ENCODE measurements at places on chromosomes 2 and 18.
A peak's percentile ranks its signal among the peaks of the same experiment; 100 is the strongest.

GRCh38 chr2:64574871-64575270, 50.7 kb downstream of the AFTPH start:
- no peak for DNase-seq

GRCh38 chr2:217742841-217743240, 260.0 kb downstream of the TNS1 start:
- no peak for DNase-seq

DNA sequence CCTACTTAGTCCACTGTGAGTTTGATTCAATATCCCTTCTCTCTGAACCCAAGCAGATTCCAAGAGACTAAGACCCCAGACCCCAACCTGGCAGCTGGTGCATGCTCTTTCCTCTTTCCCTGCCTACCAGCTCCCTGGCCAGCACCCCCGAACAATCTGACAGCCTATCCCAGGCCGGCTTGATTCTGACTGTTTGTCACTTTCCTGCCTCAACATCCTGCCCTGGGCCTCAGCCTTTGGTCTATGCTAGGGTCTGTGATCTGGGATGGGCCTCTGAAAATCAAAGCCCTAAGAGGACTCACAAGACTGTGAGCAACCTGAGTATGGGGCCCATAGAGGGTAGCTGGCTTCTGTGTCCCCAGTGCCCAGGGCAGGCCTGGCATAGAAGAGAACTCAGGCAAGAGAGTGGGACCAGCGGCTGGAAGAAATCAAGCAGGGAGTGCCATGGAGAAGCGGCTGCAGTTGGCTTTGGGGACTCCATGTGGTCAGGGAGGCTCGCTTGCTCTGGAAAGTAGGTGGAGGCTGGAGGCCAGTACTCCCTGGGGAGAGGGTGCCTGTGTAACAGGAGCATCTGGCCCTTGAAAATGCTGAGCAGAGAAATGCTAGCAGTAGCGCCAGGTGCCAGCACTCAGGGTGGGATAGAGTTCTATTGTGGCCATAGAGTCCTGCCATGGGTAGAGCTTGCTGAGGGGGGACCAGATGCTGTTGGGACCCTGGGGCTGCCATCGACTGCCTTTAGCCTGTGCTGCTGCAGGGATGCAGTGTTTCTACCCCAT, 343.9 kb downstream of the DYSF start:
- no peak for DNase-seq

DNA sequence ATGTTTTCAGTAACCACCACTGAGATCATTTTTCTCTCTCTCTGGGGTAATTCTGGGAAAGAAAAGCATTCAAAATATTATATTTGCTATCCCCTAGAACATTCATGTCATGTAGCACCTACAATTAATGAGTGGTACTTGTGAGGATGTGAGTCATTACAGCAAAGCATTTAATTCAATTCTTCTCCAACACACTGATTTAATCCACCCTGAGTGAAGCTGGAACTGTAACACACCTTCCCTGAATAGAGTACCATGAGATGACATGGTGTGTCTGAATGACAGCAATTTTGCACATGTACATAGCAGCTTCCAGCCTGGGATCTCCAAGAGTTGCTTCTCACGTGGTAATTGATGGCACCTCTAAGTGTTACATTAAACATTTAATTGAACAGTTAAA, 207.1 kb upstream of the SLC14A2 start:
- DNase-seq, result no peak

DNA sequence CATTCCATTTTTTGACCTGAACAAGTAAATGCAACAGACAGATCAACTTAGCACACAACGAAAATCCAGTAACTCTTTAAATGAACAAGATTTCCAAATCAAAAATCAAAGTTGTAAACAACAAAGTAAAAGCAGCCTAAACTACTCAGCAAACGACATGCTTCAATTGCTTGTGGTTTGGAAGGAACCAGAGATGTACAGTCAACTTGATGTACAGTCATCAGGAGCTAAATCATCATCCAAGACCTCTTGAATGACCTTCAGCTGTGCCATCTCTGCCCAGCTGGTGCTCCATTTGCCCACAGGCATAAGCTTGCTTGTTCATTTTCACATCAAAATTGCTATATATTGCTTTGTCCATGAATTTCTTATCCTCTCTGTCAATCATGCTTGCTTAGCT, 109.8 kb downstream of the UPP2 start:
- no peak for DNase-seq

DNA sequence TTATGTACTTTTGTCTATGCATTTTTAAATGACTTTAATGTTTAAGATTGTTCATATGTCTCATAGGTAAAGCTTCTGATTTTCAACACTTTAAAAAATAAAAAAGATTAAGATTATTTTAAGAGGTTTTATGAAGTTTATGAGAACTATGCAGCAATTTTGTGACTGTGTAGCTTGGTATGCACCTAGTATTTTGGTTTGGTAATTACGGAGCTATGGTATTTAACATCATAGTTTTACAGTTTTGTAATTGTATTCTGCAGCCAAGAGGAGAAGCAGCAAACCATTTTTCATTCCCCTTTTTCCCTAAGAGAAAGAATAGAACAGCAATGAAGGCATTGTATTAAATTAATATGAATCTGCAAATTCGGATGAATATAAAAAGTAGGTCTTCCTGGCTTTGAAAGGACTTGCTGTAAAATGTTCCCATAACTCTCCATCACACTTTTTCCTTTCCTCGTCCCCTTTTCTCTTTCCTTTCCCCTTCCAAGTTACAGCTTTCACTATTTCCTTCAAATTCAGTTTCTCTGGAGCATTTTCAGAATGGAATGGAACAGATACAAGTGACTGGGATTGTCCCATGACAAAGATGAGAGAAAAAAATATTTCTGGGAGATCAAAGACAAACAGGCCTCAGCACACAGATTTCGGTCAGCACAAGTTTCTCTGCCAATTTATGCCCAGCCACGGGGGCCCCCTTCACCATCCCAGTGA, 26.1 kb upstream of the PIEZO2 start:
- no peak for DNase-seq

DNA sequence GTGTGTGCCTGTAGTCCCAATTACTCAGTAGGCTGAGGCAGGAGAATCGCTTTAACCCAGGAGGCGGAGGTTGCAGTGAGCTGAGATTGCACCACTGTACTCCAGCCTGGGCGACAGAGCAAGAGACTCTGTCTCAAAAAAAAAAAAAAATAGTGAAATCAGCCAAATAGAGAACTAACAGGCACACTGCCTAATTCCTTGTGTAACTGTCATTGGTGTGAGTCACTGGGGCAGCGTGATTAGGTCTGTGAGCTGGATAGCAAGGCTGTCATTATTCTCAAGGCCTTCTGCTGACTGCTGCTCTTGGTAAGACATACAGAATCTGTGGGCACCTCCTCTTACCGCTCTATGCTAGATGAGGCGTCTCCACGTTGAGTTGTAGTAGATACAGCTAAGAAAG, 270.3 kb downstream of the NEDD4L start:
- DNase-seq, result peak; percentile 60

- DNase-seq, result no peak
Measured at GRCh38 chr2:217802876-217803652, 199.7 kb downstream of the TNS1 start.

- no peak for DNase-seq
Measured at GRCh38 chr2:191255271-191255670, 10.1 kb downstream of the MYO1B start.

GRCh38 chr18:73201940-73202339, 334.2 kb upstream of the NETO1 start:
- no peak for DNase-seq

DNA sequence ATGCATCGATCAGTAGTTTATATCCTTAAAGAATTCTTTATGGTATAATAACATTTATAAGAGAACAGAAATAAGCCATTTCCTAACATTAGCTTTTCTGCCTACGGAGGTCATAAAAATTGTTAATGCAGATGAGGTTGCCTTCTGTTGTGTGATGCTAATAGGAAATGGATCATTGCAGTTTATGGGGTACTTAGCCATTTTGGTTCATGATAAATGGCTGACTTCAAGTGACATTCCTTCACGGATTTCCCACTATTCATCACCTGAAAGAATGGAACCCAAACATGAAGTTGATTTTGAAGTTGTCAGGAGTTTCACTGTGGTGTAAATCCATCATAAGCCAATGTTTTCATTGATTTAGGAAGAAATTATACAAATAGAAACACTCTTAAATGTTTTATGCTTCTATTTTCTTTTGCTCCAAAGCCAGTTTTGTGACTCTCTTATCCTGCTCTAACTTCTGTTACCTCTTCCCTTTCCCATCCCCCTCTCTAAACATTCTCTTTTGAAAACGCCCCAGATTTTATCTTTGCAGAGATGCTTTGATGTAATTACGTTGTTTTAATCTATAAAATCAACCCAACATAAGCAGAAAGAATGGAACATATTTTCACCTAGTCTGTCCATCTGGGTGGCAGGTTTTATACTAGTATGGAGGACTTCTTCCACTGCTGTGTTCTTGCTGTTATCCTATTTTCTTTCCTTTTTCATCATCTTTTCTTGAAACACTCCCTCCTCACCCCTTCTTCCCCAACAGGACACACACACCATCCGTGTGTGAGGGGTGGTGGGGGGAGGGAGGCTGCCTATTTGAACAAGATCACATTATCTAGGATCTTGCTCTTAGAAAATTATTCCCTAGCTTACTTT, 58.2 kb downstream of the GREB1L start:
- DNase-seq, result no peak

DNA sequence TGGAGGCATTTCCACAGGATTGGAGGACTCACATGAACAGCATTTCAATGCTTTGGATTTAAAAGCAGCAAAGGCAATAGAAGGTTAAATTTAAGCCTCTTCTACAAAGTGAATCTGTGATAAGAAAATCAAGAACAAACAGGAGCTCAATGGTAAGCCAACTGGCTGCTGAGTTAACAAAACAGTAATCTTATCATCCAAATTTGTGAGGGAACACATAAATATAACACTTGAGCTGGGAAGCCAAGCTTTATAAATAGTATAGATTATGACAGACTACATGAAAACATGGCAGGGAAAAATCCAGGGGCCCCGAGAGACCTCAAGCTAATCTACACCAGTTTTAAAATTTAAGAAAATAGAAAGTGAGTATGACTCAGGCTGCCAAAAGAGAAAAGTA, 108.5 kb upstream of the PGAP1 start:
- DNase-seq, result no peak

DNA sequence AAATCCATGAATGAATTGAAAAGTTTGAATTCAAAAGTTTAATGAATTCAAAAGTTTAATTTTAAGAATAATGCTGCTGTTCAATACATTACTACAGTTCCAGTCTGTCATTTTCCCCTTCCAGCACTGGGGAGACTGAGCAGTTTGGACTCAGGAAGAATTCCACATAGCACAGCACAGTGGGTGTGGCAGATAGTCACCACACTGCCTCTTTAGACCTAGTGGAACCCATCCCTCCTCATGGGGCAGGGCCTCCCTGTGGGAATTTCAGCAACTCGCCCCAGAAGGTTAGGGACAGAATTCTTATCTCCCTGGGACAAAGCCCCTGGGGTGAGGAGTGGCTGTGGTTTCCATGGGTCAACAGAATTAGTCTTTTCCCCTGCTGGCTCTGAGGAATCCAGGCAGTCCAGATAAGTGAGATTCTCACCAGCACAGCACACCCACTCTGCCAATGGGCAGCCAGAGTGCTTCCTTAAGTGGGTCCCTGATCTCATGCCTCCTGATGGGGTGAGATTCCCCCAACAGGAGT, 442.0 kb upstream of the SYT4 start:
- DNase-seq, result no peak

GRCh38 chr2:219886615-219887014, 259.2 kb downstream of the SLC4A3 start:
- no peak for DNase-seq

DNA sequence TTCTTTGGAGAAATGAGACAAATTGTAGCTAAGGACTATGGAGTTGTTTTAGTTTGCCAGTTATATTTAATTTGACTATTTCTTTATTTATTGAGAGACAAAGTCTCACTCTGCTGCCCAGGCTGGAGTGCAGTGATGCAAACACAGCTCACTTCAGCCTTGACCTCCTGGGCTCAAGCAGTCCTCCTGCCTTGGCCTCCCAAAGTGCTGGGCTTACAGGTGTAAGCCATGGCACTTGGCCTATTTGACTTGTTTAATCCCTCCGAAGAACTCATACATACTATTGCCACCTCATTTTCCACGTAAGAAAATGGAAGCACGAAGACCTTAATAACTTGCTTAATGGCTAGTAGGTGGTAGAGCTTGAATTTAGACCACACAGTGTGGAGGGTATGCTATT, 988 bp upstream of the RNF144A start:
- no peak for DNase-seq

- DNase-seq, result no peak
Measured at GRCh38 chr2:127157651-127158485, 50.9 kb upstream of the BIN1 start.

DNA sequence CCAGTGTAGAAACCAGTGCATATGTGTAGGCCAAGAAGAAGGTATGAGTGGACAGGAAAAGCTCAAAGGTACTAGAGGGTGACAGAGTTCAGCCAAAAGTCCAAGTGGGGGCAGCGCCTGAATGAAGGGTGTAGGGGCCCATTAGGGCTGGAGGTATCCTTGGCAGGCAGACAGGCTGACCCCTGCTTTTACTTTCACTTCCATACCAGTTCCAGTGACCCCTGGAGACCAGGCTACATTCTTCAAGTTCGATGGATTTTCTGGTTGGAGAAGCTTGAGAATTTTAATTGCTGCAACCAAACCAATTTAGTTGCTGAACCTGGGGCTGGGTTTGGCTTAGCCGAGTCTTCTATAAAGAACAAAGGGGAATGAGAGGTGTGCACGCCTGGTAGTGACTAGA, 42.3 kb upstream of the MRPL33 start:
- no peak for DNase-seq

DNA sequence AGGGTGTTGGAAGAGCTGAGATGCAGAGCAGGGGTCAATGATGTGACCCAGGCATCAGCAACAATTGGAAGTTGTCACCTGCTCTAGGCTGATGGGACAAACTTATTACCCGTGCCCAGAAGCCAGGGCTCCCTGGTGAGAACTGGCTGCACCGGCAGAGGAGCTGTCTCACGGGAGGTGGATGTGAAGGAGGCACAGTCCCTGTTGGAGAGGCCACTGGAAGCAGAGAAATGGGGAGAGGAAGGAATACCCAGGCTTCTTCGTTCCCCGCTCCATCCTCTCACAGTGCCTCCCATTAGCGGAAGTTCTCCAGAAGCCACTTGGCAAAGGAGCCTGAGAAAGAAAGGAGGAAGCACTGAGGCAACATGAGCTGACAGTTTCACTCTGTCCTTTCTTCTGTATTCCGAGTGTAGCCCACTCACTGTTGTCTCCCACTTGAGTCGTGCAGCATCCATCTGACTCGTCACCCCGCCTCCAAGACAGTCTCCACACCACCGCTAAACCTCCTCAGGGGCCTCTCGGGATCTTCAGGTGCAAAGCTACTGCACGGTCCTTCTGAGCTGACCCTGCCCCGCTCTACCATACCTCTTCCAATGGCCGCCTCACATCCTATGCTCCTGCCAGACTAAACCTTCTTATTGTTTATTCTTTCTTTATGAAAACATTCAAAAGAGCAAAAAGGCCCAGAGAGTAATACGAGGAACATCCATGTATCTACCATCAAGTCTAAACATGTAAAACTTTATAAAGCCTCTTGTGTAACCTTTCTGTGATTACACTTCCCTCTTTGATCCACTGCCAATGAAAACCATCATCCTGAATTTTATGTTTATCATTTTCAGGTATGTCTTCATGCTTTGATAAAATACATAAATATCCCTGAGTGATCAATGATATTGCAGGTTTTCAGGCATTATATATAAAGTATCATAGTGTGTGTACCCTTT, 19.1 kb upstream of the AFTPH start:
- DNase-seq, result no peak

GRCh38 chr2:14385043-14385442, 247.5 kb upstream of the LRATD1 start:
- no peak for DNase-seq
